ENCODE measurements at places on chromosomes 7 and 10.

- no peak for DNase-seq
Measured at GRCh38 chr10:119100434-119101238, 3.3 kb upstream of the DENND10 start.

GRCh38 chr10:87660484-87661133 is 931 bp downstream of the PAPSS2 start:
- DNase-seq = no peak

DNA sequence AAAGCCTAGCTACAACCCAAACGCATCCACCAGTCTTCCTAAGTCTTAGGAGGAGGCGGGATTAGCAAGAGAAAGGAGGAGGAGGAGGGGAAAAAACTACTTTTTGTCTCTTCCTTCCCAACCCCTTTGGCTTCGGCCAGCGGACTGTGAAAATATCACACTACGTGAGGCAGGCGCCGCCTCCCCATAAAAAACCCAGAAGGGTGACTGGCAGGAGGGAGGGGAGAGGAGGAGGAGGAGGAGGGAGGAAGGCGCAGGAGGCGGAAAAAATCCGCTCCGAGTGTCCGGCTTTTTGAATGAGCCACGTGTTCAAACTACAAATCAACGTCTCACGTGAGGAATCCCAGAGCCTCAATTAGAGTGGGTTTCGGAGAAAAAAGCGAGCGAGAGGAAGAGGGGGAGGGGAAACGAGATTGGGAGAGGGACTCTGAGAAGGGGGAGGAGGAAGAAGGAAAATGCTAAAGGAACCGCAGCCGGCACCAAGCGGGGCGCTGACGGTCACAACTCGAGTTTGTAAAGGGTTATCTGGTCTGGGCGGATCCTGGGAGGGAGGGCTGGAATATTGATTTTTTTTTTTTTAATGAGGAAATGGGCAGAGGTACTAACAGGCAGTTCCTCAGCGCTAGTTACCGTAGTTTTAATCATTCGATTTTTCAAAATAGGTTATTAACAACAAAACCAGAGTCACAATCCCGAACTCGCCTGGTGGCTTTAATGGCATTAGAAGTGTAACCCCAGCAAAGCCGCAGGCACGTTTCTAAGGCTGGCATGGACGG is at the start of gene IGF2BP3:
TSS of gene IGF2BP3 (minus strand) at position 162 of the 776 bp plus-strand sequence. CDS start 381 bp downstream, outside the sequence.
- DNase-seq = peak; percentile 53

- DNase-seq = no peak
Measured at GRCh38 chr7:94251-94801, 98.0 kb upstream of the FAM20C start.

DNA sequence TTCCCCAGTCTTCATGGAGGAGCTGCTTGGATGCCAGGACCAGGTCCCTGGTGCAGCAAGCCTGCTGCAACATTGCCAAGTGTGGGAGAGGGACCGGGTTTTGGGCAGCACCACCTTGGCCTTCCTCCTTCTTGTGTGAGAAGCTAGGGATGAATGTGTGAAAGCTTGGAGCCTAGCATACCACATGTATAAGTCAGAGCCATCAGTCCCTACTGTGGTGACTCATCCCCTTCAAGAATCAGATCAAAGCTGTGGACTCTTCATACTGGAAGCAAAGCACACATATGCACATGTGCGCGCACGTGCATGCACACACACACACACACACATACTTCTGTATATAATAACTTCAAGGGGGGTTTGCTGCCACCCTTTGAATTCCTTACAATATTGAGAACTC is 527.8 kb downstream of the LRMDA start:
- no peak for DNase-seq

All from iPS-NIHi11 (cell line).